ENCODE measurements at places on chromosomes 12 and 14. TPM values are rescaled to one million over a fixed set of nuclear protein-coding genes. Genes with fewer than 3 reads are reported as not detected.

The KIF26A gene
- total RNA-seq = not detected

The VRTN gene
- not detected for total RNA-seq

The DNAH10 gene
- not detected for total RNA-seq

The LGR5 gene
- not detected for total RNA-seq

The LRFN5 gene
- total RNA-seq = 0.04 TPM

The KRT78 gene
- total RNA-seq = not detected

The CABP1 gene
- not detected for total RNA-seq
